ENCODE measurements at places on chromosomes 1 and 21. TPM values are rescaled to one million over a fixed set of nuclear protein-coding genes. Genes with fewer than 3 reads are reported as not detected.

GRCh38 chr1:34708106-34708505 is 46.7 kb upstream of the GJB5 start:
- no peak for DNase-seq

- DNase-seq: no peak
Measured at GRCh38 chr1:4018466-4019146, 118.5 kb upstream of the C1orf174 start.

- no peak for DNase-seq
Measured at GRCh38 chr1:192277635-192278034, 39.2 kb upstream of the RGS21 start.

GRCh38 chr1:58575551-58576324 is 1.3 kb downstream of the TACSTD2 start:
- no peak for DNase-seq

GRCh38 chr1:242219298-242219901 is 220.5 kb upstream of the MAP1LC3C start:
- no peak for DNase-seq

S100A5 gene
- total RNA-seq: not detected

EIF2D gene
- total RNA-seq: 39.0 TPM

CLDN19 gene
- total RNA-seq: not detected

Data from M059J (cell line).